ENCODE measurements at places on chromosomes 5 and 9.
A peak's percentile ranks its signal among the peaks of the same experiment; 100 is the strongest.

GRCh38 chr9:126155756-126156664 lies 170.6 kb upstream of the MVB12B start:
- no peak for DNase-seq

DNA sequence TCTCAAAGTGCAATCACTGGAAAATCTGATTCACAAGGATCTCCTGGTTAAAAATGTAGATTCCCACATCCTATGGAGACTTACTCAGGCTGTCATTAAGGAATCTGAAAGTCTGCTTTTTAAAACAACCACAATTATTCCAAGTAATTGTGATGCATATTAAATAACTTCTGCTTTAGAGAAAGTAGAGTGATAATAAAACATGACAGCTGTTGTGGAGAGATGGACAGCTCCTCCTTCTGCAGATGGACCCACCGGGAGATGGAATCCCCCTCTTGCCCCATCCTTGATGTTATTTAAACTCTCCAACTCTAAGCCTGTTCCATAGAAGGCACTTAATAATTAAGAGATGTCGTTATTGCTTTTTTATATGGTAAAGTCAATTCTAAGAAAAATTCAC lies 802.2 kb downstream of the CDH12 start:
- DNase-seq, result no peak

GRCh38 chr5:176902911-176903664 lies 3.9 kb upstream of the HK3 start:
- DNase-seq, result no peak

DNA sequence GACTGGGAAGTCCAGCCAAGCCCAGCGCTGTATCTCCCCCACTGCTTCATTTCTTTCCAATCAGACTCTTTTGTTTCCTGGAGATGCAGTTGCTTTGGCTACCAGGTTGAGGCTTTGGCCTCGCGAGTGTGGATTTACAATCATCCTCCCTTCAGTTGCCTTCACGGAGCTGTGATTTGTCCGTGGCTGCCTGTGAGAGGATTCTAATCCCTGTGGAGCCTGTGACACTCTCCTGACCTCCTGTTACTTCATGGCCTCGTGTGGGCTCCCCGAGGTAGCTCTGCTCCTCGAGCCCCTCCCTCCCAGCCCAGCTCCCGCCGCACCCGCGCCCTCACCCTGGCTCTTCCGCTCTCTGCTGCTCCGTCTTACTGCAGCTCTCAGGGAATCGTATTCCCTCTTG lies 107.2 kb upstream of the STC2 start:
- no peak for DNase-seq

- no peak for DNase-seq
These were observed 34.7 kb downstream of the ADAMTS2 start for GRCh38 chr5:179310439-179311090.

GRCh38 chr9:5089737-5090136 lies 95.7 kb downstream of the INSL6 start:
- no peak for DNase-seq

- DNase-seq, result no peak
These were observed 8.7 kb downstream of the SERINC5 start for GRCh38 chr5:80246995-80247729.

GRCh38 chr5:73482383-73483136 lies 15.7 kb upstream of the BTF3 start:
- DNase-seq, result no peak

GRCh38 chr9:26210338-26210851 lies 532.2 kb upstream of the TUSC1 start:
- no peak for DNase-seq

DNA sequence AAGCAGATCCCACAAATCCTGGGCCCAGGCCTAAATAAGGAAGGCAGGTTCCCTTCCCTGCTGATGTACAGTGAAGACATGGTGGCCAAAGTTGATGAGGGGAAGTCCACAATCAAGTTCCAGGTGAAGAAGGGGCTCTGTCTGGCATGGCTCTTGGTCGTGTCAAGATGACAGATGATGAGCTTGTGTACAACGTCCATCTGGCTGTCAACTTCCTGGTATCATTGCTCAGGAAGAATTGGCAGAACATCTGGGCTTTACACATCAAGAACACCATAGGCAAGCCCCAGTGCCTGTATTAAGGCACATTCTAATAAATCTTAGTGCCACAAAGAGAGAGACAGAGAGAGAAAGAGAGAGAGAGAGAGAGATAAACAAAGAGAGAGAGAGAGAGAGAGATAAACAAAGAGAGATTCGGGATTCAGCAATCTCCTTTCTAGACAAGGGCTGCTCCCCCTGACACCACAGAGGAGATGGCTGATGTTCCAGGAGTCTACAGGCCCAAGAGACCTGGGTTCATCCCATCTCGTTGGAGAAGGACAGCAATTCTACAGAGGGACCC lies 45.5 kb upstream of the HSPA9 start:
- no peak for DNase-seq

DNA sequence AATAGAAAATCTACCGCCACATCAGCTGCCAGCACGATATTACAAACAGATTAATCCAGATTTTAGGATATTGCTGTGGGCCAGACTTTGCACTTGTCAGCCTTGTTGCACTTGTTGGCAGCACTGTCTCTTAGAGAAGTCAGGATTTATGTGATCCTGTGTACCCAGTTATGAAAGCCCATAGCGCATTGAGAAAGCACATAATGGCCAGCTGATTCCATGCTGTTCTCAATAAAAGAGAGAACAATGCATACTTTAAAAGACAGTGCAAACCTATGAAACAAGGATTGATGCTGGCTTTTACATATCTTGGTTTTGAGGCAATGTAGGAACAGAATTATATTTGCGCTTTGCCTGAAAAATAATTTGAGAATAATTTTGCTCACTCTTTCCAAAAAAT lies 140.8 kb downstream of the CEP120 start:
- DNase-seq, result no peak

- no peak for DNase-seq
These were observed 1.8 kb upstream of the GALNT12 start for GRCh38 chr9:98805506-98806272.

DNA sequence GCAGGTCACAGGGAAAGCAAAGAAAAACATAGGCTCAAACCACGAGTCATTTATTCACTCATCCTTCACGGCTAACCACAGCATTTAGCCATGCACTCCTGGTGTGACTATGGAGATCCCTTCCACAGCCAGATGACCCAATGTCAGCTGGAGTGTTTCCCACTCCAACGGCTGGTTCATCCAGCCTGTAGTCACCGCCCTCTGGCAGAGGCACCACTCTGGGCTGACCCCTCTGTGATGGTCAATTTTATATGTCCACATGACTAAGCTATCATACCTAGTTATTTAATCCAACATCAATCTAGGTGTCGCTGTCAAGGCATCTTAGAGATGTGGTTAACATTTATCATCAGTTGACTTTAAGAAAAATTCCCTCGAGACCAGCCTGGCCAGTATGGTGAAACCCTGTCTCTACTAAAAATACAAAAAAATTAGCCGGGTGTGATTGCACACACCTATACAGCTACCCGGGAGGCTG lies 9.5 kb upstream of the PHF19 start:
- DNase-seq, result no peak

DNA sequence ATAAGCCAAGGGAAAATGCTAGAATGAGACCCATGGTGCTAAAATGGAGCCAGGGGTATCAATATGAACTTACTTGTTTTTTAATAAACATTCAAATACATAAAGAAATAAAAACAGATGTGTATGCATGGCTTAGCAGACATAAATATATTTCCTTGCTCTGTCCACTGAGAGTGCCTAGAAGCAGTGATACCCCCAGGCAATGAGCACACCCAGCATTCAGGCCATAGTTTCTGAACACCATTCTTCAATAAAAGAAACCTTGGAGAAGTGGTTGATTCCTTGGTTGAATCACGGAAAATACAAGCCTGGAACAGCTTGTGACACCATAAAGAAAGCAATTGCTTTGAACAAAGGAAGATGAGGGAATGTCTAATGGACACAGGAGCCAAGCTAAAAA lies 16.5 kb downstream of the LARS1 start:
- DNase-seq, result no peak

- no peak for DNase-seq
These were observed 69.5 kb upstream of the IER5L start for GRCh38 chr9:129247285-129248153.

DNA sequence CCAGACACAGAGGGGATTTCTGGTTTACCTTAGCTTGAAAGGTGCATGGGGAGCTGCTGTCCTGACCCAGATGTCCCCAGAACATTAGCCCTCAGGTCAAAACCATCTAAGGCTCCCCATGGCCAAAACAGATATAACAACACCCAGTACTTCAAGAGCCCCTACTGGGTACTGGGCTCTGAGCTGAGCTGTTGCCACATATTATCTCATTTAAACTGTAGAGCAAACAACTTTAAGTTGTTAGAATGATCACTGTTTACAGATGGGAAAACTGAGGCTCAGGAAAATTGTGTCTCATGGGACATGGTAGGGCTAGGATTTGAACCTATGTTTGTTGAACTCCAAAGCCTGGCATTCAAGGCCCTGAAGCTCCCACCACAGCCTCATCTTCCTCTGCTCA lies 20.6 kb upstream of the SLC25A51 start:
- DNase-seq, result no peak

DNA sequence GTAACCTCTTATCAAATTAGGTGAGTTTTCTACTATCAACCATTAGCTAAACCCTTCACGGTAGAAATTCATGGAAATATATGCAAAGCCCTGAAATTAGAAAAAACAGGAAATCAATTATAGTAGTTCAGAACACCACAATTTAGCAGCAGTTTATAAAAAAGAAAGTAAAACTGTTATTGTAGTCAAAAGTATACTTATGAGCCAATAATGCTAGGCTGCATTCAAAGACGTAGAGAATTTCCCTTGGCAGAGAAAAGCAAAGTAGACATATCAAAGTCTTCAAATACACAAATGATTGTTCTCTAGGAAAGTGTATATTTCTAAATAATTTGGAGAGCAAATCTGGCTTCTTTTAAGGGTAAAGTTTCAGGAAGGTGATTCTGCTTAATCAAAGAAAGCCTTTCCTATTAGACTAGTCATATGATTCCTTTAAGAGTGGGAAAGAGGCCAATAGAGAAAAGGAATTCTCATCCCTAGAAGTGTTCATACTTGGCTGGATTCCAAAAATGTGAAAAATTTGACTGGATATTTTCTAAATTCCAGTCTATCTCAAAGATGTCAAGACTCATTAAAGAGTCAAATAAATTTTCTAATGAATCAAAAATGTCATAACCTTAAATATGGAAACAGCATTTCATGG lies 185.5 kb downstream of the SMC2 start:
- DNase-seq, result no peak

DNA sequence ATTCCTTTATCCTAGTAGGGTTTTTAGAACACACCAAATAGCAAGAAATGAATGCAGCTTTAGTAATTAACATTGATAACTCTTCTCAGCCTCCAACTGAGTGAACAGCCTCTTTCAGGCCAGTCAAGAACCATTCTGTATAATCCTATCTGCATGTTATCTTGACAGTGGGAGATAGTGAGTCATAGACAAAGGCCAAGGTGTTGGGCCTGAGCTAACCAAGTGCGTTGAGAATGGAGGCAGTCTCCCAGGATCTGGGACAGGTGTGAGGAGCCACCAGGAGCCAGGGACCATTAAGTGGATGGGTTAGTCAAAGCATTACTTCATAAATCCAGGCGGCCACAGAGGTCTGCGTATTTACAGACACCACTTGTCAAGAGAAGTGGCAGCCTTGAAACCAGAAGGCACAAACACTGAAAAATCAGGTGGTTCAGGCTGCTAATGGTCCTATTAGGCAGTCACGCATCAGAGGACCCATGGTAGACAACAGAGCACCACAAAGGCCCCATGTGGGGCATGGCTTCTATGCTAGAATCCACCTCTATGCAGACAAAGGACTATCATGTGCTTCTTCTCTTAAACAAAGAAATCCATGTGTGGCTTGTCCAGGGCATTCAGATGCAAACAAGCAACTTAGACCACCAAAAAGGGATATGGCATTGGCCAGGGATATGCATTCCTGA lies 409.7 kb upstream of the PIK3R1 start:
- no peak for DNase-seq

GRCh38 chr5:40479939-40480338 lies 199.8 kb upstream of the PTGER4 start:
- DNase-seq, result peak; percentile 2

GRCh38 chr5:126368239-126368812 lies 54.9 kb upstream of the GRAMD2B start:
- DNase-seq, result no peak

GRCh38 chr5:3364433-3364832 lies 231.2 kb upstream of the IRX1 start:
- no peak for DNase-seq

- DNase-seq, result no peak
These were observed 250.8 kb upstream of the FBXL7 start for GRCh38 chr5:15249152-15249551.
